ENCODE measurements at places on chromosomes 12 and 14.

- peak; percentile 2 for DNase-seq
Observed at GRCh38 chr14:53180272-53181221, 27.4 kb upstream of the DDHD1 start.

- no peak for DNase-seq
Observed at GRCh38 chr14:99950181-99950580, 115.0 kb upstream of the EVL start.

- DNase-seq, result no peak
Observed at GRCh38 chr14:60926002-60926401, 54.9 kb downstream of the TRMT5 start.

GRCh38 chr12:77949943-77950342 is 119.2 kb downstream of the NAV3 start:
- DNase-seq, result no peak

GRCh38 chr14:69580009-69580577 is 5.4 kb upstream of the CCDC177 start:
- DNase-seq, result no peak

All from stimulated activated CD4-positive, alpha-beta T cell treated with anti-CD3 and anti-CD28 coated beads, TNF-alpha, amount 100 ng/mL, for 1 hour (primary cell).